ENCODE measurements at places on chromosomes 16 and 17.

GRCh38 chr16:51418258-51418657 is 267.2 kb upstream of the SALL1 start:
- DNase-seq: no peak

DNA sequence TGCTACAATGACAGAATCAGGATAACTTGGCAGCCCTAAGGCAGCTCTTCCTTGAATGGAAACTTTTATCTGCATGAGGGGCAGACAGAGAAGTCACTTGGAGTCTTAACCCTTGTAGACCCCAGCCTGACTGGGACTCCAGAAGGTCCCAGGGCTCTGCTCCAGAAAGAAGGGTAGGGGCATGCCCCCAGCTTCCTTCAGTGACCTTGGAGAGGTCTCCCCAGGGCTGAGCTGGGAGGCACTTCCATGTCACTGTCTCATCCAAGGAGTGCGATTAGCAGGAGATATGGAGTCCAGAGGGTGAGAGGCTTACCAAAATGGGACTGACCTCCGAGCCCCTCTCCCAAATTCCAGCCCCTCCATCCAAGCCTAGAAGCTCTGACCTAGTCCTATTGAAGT is 3.4 kb upstream of the NLRC5 start:
- DNase-seq: no peak

- DNase-seq: no peak
These were observed 452.4 kb upstream of the C16orf82 start for GRCh38 chr16:26614237-26614841.

- no peak for DNase-seq
These were observed 6.7 kb upstream of the LHX1 start for GRCh38 chr17:36930583-36930900.

- no peak for DNase-seq
These were observed 118.4 kb upstream of the HSBP1 start for GRCh38 chr16:83689385-83689831.

Data from CD4-positive, alpha-beta T cell treated with Interleukin-15 for 4 hours (primary cell).